ENCODE measurements at places on chromosomes 5 and 9.

- DNase-seq, result peak; percentile 57
Observed at GRCh38 chr9:25716220-25716872, 38.1 kb upstream of the TUSC1 start.

GRCh38 chr9:80664327-80665210, 1024.8 kb downstream of the TLE1 start:
- peak; percentile 41 for DNase-seq

DNA sequence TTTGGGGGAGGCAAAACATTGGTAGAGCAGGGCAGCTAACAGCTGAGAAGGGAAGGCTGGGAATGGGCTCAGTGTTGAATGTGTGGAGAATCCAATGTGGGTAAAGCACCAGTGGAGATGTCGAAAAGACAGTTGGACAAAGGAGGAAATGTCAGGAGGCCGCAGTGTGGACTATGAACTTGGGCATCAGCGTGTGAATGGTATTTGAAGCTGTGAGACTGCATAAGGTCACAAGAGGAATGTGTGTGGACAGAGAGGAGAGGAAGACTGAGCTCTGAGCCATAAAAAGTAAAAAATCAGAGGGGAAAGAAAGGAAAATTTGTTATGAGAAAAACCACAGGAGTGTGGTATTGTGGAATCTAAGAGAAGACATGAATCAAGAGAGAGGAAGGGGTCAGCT, 99.4 kb upstream of the ADAMTS16 start:
- no peak for DNase-seq

- no peak for DNase-seq
Observed at GRCh38 chr9:68685770-68686169, 19.3 kb upstream of the PIP5K1B start.

DNA sequence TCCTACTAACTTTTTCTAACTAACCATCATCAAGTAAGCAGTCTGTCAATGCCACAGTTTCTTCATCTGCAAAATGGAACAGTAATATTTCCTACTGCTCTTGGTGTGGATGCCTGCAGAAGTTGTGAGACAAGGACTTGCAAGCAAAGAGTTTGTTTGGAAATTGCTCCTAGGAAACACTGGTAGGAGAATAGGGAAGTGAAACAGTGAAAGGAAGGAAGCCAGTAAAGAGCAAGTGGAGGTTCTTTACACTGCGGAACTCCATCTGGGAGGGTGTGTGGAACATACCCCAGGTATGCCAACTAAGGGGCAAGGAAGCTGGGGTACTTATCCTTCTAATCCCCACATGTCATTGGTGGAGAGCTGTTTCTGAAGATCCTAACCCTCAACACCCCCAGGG, 119.9 kb downstream of the FOXD1 start:
- no peak for DNase-seq

GRCh38 chr5:60482301-60482700, 217.7 kb downstream of the DEPDC1B start:
- no peak for DNase-seq

All from choroid plexus epithelial cell (primary cell).